ENCODE measurements at places on chromosomes 2 and 18.

DNA sequence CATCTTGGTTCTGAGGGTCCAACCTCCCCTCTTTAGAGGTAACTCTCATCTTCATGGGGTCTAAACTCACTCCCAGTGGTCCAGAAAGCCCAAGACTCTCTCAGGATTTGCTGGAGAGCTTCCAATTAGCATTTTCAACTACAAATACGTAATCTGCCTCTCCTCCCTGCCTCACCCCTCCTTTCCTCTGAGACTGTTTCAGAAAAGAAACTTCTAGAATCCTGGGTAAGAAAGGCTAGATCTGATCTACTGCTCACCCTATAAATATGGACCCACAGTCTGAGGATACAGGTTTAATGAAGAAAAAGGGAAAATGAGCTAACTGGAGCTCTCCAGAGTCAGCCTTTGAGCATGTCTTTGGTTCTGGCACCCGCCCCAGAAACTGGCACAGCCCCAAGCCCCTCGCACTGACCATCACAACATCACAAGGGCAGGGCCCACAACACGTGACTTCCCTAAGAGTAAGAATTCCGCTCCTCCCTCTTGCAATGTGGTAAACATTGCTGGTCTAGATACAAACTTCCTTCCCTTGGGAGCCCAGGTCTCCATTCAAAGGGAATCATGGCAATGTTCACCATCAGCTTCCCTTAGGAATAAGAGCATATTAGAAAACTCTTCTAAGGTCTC, 21.7 kb upstream of the IHH start:
- DNase-seq: no peak

GRCh38 chr18:63155169-63155852, 164.3 kb downstream of the BCL2 start:
- DNase-seq: no peak

DNA sequence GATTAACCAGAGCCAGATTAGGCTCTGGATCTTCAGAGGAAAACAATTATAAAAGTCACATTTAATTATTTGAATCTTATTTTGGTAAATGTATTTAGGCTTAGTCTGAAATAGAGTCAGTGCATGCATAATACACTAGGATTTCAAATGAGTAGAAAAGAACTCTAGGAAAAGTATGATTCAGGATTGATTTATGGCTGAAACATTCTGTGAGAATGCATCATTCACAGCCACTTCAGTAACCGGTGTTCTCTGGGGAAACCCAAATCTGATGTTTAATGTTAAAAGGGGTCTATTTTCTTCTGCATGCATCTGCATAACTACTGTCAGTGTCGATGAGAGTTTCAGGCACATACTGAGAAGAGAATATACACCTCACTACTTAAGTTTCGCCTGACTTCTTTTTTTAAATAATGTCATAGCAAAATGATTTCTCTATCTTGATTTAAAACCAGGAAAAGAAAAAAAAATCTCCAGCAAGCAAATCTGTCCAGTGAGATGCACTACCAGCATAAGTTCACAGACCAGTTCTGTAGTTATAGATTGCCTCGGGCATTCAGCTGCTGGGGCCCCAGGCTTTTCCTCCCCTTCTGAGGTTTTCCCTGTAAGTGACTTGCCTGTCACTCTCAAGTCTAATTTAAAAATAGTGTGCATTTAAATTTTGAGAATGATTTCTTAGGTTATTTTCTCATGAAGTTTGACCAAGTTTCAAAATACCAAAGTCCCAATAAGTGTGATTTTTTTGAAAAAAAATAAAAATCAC, 501.5 kb downstream of the NR4A2 start:
- no peak for DNase-seq

GRCh38 chr2:223560749-223561435, 41.3 kb downstream of the SCG2 start:
- DNase-seq: no peak

- no peak for DNase-seq
These were observed 405.9 kb upstream of the ACVR2A start for GRCh38 chr2:147438882-147439281.

GRCh38 chr18:7164323-7165004, 46.9 kb upstream of the LAMA1 start:
- DNase-seq: no peak

DNA sequence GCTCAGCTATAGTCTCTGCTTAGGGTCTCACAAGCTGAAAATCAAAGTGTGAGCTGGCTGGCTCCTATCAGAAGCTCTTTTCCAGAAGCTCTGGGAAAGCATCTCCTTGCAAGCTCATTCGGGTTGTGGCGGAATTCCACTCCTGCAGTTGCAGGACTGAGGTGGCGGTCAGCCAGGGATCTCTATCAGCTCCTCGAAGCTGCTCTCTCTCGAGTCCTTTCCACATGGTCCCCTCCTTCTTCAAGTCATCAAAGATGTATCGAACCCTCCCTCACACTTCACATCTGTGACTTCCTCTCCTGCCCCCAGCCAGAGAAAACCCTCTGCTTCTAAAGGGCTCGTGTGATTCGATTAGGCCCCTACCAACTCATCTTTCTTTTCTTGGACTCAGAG, 141.7 kb downstream of the ZFP36L2 start:
- DNase-seq: peak; percentile 81

DNA sequence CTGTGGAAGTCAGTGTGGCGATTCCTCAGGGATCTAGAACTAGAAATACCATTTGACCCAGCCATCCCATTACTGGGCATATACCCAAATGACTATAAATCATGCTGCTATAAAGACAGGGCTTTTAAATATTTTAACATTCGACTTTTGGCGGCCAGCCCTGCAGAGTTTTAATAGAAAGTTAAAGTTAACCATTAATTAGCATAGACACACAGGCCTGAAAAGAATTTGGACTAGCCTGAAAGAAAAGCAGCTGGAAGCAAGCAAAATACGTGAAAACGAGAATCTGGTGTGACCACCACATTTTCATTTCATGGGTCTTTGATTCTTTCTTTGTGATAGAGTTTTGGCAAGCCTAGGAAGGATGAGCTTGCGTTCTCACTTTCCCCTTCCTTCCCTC, 184.0 kb downstream of the SCG2 start:
- DNase-seq: no peak

GRCh38 chr18:54766634-54767033, 61.6 kb upstream of the RAB27B start:
- no peak for DNase-seq

GRCh38 chr2:18987016-18987415, 371.4 kb downstream of the OSR1 start:
- no peak for DNase-seq

- DNase-seq: peak; percentile 57
These were observed 188.2 kb downstream of the ZFP36L2 start for GRCh38 chr2:43038034-43038695.

DNA sequence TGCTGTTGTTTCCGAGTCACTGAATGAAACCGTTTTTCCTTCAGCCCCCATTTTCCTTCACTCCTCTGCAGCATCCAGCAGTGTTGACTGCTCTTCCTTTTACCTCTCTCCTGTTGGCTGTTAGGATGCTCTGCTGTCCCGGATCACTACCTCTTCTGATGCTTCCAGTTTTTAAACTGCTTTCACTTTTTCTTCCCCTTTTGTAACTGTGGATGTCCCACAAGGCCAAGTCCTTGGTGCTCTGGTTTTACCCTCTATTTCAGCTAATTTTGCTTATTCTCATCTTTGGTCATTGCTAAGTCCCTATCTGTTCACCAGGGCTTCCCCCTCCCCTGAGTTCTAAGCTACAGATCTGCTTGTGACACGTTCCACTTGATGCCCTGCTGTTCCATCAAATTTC, 39.4 kb upstream of the MAP4K3 start:
- no peak for DNase-seq

DNA sequence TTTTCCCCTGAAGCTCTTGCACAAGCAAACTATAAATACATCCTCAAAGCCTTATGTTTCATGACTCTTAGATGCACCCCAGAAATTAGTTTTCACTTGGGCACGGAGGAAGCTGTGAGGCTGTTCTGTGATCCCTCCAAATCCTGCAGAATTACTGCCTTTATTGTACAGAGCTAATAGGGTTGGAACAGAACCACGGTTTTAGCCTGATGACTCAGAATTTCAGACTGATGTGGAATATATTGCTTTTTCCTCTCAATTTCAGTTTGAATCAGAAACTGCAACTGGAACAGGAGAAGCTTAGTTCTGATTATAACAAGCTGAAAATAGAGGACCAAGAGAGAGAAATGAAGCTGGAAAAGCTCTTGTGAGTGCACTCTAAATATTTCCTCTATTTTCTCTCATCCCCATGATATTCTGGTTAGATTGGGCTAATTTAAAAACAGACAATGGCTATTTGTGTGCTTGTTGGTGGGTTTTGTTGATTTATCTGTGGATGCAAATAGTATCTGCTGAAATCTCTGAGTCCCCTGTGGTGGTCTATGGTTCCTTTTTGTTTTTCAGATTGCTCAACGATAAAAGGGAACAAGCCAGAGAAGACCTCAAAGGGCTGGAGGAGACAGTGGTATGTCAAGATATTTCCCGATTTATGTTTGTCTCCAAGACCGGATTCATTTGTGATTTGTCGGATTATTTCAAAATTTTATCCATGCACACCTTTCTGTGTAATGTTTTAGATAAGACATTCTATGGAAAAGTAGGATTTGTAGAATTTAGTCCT, 38.2 kb upstream of the LYPD6B start:
- no peak for DNase-seq

GRCh38 chr2:237478095-237478494, 9.0 kb upstream of the MLPH start:
- DNase-seq: no peak

GRCh38 chr2:166384774-166385173, 9.0 kb upstream of the SCN9A start:
- DNase-seq: no peak

DNA sequence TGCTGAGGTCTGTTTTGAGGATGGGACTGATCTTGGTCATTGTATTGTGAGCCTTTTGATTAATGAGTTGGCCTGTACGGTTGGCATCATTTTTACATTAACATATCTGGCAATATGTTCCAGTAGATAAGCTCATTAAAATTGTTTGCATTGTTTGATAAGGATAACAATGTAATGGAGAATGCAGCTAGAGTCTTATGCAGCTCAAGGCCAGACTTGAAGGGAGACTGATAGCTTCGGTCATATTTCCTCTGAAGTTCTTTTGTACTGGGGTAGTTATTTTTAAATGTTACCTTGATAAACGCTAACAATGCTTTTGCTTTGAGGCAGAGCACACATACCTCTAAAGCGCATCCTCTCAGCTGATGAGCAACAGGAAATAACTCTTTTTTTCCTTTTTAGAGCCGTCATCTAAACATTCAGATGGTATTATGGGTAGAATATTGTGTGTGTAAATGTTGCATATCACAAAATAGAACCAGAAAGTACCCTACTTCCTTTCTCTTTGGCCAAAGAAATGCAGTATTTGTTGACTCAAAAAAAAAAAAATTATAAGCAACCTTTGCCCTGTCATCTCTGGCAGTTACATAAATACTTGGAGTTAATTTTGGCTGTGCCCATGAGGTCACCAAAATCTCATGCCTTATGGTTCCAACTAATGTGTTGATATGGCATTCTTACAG, 1.3 kb downstream of the MAPRE2 start:
- DNase-seq: no peak

DNA sequence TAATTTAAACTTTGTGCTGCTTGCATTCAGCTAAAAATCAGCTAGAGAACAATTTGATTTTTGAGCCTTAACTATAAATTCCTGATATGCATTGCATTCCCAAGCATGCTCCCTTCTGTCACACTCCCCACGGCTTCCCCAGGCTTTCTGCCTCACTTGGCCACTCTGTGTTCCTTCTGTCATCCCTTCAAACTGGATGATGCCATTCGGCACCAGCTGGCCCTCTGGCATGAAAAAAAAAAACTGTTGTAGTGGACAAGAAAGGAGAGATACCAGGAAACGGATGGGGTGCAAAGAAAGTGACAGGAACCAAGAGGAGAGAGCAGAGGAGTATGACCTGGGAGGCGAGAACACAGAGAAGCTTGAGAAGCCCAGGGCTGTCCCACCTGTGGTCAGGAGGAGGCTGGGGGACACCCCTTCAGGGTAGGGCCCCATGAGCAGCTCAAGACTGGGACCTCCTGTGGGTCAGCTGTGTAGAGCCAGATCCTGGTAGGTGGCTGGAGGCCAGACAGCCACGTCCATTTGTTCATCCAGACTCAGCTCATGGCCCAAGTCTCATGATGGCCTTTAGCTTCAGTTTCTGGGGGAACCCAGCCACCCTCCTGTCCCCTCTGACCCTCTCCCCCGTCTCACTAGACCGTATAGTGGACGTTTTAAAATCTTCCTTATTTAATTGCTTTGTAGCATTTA, 211.8 kb downstream of the GBX2 start:
- no peak for DNase-seq

GRCh38 chr2:174575124-174575776, 22.4 kb downstream of the WIPF1 start:
- DNase-seq: no peak

- DNase-seq: no peak
These were observed 226.2 kb downstream of the ASXL3 start for GRCh38 chr18:33804258-33804657.

DNA sequence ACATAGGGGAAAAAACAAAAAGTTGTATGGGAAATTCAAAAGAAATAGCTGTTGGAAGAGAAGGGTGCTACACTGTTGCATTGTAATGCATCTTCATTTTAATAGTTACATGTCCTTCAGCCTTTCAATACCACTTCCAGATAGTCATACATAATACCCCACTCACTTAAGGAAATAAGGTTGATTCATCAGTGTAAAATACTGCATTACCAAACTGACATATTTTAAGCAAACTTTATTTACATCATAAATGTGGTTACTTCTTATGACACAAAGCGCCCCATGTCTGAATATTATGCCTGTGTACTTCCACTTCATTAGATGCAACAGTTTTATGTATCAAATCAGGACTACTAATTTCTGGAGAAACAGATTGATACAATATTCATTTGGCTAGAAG, 4.5 kb downstream of the RBMS1 start:
- no peak for DNase-seq

DNA sequence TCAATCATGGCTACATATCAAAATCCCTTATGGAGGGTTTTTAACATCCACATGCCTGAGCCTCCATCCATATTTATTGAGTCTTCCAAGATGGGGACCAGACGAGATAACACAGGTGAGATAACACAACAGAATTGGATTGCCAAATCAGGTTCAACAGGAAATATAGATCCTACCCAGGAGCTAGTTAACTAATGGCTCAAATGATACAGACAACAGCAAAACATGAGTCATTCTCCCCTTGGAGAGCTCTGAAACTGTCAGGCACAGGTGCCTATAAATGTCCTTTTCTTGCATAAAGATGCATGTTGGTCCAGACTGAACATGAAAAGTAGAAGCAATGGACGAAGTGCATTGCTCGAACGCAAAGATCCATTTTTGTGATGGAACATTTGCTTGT, 202.2 kb downstream of the CDH20 start:
- DNase-seq: no peak

DNA sequence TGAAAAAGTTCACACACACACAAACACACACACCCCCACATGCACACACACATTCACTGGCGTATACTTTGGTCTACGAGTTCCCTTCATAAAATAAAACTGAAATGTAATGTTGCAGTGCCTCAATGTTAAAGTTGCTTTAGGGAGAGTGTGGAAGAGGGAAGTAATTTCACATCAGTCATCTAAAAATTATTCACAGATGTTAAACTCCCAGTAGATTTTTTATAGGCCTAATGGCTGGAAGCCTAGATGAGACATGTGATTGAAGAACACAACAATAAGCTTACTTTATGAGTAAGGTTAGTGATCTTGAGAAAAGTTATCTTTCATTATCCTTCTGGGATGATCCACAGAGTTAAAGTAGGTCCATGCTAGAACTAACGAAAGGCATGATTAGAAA, 506.7 kb upstream of the CNTNAP5 start:
- no peak for DNase-seq

All from left hindlimb (tissue), 1 donor.